ENCODE measurements at places on chromosomes 16 and 17. TPM values are rescaled to one million over a fixed set of nuclear protein-coding genes. Genes with fewer than 3 reads are reported as not detected.

- DNase-seq, result no peak
Measured at GRCh38 chr16:64365448-64365931, 756.4 kb downstream of the CDH11 start.

Gene SPEM3
- total RNA-seq, result not detected

DNA sequence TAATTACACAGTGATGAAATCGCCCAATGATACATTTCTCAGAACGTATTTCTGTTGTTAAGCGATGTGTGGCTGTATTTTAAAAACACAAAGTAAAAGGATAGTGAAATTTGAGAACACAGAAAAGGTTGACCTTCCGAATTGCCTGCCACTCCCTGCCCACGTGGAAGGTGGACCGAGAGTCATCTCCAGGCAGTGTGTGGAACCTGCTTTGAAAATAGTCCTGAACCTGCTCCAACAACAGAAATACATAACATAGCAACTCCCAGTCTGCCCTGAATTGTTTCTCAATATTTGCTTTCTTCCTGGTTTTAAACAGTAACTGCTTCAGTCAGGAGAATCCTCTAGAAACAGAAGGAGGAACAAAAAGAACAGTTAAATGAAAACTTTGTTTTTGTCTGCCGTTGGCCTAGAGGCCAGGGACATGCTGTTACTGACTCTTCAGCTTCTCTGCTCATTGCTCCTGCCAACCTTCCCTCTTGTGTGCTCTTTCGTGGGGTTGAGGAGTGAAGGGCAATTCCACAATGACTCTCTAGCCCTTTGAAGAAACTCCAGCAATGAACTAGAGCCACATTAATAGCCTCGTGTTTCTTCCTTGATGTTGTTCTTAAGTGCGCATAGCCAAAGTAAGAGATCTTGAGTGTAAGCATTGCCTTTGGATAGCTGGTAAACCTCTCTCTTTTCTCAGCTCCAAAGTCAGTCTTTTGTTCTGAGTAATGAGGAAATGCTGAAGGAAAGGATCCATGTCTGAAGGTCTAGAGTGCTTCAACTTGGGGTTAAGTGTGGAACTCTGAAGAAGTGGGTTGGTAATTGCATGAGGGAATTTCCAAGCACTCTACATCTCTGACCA, 452.5 kb upstream of the CCL2 start:
- DNase-seq, result no peak

GRCh38 chr16:57815987-57816745, 13.9 kb upstream of the KIFC3 start:
- peak; percentile 75 for DNase-seq

DNA sequence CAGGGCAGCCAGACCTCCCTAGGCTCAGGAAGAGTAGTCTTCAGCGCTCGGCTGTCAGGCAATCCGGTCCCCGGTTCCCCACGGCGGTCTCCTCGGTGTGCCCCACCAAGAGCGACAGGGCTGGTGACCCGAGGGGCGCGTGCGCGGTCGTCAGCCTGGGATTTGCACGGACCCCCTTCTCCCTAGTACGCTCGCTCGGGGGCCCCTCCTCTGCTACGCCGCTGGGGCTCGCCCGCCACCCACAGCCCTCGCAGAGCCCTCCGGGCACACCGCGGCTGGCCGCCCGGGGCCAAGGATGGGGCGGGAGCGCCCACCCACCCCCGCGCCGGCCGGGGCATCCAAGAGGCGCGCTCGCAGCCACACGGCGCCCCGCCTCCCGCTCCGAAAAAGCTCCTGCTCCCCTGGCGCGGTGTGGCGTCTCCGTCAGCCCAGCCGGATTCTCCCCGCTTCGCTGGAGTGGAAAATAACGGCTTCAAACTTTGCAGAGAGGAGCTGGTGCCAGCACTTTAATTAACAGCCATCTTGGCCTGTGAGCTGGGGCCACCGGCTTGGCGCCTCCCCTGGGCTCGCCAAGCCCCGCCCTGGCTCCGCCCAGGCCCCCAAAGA, 2.1 kb upstream of the C1QL1 start:
- DNase-seq, result peak; percentile 49

Gene OR4D2
- total RNA-seq, result not detected

DNA sequence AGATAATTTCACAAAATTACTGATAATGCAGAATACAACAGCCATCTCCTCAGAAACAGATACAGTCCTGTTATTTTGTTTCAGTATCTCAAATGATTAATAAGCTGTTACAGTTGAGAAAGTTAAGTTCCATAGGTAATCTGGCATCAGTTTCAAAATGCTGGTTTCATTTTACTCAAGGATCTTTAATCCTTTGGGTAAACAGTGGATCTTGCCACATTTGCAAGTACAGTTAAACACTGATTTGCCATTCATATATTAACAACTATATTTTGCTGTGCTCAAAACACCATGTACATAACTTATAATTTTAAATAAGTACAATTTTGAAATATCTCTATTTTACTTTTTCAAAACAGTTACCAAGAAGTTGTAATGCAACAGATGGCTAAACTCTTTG, 31.2 kb downstream of the RPGRIP1L start:
- DNase-seq, result no peak

GRCh38 chr16:50627419-50627818, 53.7 kb downstream of the SNX20 start:
- DNase-seq, result peak; percentile 62

- no peak for DNase-seq
Measured at GRCh38 chr16:86299882-86300610, 210.3 kb upstream of the FOXF1 start.

DNA sequence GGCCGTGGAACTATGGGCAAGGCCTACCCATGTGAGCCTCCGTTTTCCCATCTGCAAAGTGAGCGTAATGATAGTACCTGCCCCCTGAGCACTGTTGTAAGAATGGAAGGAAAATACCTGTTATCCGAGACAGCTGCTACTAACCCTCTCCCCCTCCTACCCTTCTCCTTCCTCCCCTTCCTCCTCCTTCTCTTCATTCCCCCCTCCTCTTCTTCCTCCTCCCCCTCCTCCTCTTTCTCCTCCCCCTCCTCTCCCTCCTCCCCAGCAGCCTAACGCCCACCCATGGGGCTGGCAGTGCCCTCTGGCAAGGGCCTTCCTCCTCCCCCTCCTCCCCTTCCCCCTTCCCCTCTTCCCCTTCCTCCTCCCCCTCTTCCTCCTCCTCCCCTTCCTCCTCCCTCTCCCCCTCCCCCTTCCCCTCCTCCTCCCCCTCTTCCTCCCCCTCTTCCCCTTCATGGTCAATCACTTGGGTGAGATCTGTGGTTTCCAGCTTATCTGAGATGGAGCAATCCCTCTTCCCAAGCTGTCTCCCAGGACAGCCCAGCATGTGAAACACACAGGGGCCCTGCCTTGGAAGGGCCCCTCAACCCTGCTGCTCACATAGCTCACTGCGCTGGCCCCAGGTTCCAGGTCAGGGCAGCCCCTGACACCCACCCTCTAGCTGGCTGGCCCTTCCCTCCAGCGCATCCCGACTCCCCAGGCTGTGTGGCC, 6.4 kb downstream of the ZFPM1 start:
- no peak for DNase-seq

Gene STH
- not detected for total RNA-seq

Gene HS3ST3B1
- 13.9 TPM for total RNA-seq

DNA sequence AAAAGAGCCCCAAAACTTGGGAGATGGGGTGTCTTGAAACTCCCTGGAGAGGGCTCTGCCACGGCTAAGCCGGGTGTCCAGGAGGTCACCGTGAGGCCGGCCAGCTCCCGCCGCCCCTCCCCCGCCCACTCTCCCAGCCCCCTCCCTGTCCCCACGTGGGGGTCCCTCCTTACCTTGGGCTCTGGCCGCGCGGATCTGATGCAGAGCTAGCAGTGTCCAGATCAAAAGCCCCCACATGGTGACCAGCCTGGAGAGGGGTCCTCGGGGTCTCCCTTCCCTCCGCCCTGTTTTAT, 447 bp downstream of the SDK2 start:
- DNase-seq, result no peak

- DNase-seq, result no peak
Measured at GRCh38 chr16:945271-946047, 25.3 kb downstream of the LMF1 start.

Gene LRRC75A
- total RNA-seq, result 1.2 TPM

Gene CDH11
- not detected for total RNA-seq

Gene SOX9
- not detected for total RNA-seq

GRCh38 chr17:41467561-41467960, 375 bp upstream of the KRT32 start:
- DNase-seq, result no peak

- no peak for DNase-seq
Measured at GRCh38 chr17:42675965-42676423, 800 bp downstream of the PLEKHH3 start.

Gene TENT4B
- total RNA-seq, result 14.8 TPM

Gene TBC1D28
- not detected for total RNA-seq

GRCh38 chr16:85617948-85618347, 4.8 kb downstream of the GSE1 start:
- DNase-seq, result no peak

Gene TMED6
- total RNA-seq, result 0.86 TPM
